NCI-H146 (cell line): ENCODE measurements at places on chromosomes 12 and 14.
A peak's percentile ranks its signal among the peaks of the same experiment; 100 is the strongest.

DNA sequence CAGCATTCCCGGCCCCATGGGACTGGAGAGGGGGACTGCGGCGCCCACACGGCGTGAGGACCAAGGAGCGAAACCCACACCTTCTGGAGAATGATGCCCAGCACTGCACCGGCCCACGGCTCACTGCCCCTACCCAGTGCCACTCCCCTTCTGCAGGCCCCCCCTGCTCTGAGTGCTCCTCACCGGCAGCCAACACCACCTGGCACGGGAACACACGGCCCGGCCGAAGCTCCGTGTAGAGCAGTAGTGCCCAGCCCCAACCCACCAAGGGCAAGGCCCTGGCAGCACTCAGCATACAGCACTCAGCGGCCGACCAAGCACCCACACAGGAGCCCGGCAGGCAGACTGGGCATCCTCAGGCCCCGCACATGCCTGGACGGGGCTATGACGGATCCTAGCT is 13.4 kb downstream of the BTBD6 start:
- no peak for DNase-seq

DNA sequence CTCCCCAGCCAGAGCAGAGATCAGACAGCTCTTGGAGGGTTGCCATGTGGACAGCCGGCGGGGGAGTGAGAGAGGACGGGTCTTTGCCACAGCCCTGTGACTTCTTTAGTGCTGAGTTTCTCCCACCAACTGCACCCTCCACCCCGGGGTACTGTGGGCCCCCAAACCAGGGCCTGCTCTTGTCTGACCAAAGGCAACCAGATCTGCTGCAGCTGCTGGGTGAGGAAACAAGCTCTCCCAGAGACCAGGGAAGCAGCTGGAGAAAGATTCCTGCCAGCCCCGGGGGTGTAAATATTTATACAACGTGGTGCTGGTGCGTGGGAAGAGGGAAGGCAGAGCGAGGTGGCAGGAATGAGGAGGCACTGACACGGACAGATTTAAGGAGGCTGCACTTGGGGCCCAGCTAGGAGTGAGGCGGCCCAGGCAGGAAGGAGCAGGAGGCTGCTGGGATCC is 14.3 kb upstream of the ZFP36L1 start:
- DNase-seq, result no peak

- DNase-seq, result no peak
Observed at GRCh38 chr12:47867495-47867941, 37.3 kb downstream of the VDR start.

DNA sequence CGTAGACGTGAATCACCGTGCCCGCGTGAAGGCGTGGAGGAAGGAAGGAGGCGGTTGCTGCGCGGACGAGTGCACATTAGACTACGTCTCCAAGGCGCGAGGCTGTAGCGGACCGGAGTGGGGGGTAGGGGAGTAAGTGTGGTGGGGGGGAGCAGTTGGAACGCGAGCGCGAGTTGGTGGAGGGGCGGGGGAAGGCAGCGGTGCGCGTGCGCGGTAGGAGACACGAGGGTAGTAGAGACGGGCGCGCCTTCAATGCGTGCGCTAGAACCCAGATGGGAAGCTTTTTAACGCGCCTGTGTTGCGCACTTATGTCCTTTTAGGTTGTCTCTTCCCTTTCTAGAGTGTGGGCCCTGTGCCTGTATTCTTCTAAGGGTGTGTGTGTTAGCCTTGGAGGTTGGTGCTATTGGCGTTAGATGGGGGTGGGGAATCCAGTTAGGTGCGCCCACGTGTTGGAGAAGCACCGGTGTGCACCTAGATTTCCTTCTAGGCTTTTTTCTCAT is 604 bp downstream of the EIF4B start:
- DNase-seq, result peak; percentile 88

DNA sequence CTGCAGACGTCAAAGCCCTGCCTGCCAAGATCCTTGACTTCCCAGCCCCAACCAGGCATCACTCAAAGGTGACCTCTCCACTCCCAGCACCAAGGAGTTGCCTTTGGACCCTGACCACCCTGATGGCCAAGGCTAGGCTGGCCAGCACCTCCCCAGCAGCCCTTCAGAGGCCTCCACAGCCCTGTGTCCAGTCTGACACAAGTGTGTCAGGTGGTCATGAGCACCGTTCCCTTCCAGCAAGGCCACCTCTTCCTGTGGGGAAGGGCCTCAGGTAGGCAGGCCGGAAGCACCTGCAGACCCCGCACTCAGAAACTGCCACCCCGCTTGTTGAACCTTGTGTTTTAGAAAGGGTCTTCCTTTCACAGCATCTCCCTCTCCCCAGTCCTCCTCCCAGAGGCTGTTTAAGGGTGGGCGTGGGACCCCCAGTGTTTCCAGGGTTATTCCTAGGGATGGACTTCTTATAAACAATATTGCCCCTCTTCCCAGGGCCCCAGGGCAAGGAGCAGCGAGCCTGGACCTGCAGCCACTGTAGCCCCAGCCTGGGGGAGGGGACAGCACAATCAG is 13.2 kb upstream of the INF2 start:
- DNase-seq, result no peak
